ENCODE measurements at places on chromosomes 11 and 22.

DNA sequence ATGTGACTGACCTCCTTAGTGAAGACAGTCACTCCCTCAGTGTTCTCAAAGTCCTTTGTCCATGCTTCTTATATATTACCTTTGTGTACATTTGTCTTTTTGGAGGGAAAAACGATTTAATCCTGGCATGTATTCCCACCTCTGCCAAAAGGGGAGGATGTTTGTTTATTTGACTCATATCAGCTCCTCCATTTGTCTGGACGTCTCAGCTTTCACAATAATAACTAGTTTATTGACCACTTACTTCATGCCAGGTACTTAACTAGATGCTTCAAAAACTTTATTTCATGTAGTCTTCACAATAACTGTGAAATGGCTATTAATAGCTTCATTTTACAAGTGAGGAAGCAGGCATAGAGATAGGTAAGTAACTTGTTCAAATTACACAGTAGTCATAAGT is 5.3 kb downstream of the TBCEL start:
- no peak for DNase-seq

DNA sequence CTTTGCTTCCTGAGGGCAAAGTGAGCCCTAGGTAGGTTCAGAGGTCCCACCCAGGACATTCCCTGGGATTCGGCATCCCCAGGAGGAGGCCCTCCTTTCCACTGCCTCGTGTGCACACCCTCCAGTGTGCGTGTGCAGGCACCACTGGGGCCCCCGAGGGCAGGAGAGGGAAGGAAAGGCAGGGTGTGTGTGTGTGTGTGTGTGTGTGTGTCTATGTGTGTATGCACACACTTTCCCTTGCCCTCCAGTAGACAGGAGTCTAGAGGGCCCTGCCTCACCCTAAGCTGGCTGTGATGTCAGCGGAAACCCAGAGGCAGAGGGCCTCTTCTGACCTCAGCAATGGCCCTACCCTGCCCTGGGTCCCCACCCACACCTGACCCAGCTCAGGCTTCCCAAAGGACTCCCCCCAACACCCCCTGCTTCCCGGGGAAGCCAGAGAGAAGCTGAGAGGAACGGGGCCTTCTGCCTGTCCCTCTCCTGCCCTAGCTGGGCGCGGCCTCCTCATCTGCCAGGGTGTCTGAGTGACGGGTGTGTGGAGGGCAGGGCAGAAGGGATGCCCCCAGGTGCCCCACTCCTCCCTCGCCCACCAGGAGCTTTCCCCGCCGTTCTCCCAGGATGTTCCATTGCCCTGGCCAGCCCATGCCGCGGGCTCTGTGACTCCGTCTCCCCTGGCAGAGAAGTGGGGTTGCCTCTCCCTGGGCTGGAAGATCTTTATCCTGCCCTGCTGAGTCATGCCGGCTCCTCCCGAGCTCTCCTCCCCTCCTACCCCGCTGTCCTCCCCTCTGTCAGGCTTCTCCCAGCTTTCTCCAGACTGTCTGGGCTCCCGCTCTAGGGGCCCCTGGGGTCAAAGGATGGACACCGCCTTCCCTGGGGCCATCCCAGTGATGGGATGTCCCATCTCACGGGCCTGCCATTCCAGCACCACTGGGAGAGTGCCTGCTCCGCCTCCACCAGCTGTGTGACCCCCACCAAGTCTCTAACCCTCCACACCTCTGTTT is 6.0 kb upstream of the CLCF1 start:
- no peak for DNase-seq

DNA sequence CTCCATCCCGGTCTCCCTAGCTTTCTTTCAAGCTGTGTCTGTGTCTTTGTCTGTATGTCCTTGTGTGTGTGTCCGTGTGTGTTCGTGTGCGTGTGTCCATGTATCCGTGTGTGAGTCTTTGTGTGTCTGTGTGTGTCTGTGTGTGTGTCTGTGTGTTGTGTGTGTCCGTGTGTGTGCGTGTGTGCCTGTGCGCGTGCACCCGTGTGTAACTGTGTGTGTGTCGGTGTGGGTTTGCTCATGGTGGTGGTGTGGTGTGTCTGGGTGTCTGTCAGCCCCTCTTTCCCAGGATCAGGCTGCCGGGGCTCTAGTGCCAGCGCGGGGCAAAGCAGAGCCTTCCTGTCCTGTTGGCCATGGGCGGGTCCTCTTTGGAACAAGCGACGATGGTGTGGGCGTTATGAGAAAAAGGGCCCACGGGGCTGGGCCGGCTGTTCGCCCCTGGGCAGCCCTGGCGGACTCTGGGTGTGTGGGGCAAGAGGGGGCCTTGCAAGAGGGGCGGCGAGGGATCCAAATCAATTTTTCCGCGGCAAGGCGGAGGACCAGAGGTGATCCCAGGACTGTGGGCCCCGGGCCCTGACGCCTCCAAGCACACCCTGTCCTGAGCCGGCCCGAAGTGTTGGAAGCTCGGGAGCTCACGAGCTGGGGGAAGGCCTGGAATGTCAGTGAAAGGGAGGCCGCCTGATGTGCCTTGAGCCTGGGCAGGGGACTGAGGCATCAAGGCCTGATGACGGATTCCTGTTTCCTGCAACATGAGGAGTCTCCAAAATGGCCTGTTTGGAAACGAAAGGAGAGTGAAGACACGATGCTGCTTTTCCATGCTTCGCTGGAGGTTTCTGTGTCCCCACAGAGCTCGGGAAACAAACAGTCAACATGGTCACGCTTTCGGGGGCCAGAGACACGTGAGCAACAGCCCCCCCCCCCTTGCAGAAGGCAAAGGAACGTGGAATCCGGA is 3929.2 kb upstream of the OR11H1 start:
- DNase-seq, result no peak

- no peak for DNase-seq
These were observed 62.5 kb upstream of the RRM1 start for GRCh38 chr11:4032097-4032496.

- DNase-seq, result no peak
These were observed 38.1 kb downstream of the AHNAK start for GRCh38 chr11:62508336-62509058.

DNA sequence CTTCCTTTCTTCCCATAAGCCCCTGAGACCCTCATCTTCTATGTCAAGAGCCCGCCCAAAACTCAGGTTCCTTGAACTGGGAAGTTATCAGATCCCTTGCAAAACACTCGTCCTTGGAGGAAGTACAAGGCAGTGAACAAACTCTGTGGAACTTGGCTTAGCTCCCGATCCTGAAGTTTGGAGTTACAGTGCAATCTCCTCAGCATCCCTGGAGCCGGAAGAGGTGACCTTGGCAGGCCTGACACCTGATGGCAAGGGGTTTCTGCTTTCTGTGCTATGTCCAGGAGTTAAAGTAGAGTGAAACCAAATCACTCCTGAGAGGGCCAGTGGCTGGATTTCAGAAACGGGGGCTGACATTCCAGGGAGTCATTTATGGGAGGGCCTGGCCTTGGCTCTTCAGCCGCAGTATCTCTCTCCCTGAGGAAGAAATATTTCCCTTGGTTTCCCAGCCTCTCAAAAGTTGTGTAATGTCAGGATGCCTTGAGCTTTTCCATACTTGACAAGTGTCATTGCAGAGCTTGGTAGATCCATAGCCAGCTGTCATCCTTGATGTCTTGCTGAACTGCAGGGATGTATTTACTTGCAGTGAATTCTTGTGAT is 1.9 kb upstream of the GRAMD1B start:
- DNase-seq, result no peak

- no peak for DNase-seq
These were observed 65.8 kb upstream of the MS4A8 start for GRCh38 chr11:60633645-60634044.

- no peak for DNase-seq
These were observed 28.6 kb downstream of the APOL5 start for GRCh38 chr22:35746248-35746647.
